ENCODE measurements at places on chromosomes 1 and 21.
A peak's percentile ranks its signal among the peaks of the same experiment; 100 is the strongest.

DNA sequence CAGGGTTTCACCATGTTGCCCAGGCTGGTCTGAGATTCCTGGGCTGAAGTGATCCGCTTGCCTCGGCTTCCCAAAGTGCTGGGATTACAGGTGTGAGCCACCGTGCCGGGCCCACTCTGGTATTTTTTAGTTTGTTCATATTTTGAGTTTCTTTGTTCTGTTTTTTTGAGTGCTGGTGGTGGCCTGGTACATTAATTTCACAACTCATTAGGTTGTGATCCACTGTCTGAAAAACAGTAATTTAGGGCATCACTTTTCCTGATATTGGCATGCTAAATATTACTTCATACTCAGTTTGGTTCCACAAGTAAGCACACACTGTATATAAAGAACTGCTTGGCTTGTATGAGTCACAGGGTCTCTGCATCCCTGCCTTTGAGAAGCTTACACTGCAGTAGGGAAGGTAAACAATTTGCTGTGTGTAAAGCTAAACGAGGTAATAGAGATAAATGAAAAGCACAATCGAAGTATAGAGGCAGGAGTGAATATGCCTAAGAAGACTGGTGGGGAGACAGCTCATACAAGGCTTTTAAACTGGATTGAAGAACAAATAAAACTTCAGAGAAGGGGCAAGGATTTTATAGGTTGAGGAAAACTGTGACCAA lies 7.7 kb downstream of the SNX27 start:
- peak; percentile 51 for DNase-seq

GRCh38 chr1:153717330-153717729 lies 10.5 kb upstream of the INTS3 start:
- DNase-seq, result no peak

DNA sequence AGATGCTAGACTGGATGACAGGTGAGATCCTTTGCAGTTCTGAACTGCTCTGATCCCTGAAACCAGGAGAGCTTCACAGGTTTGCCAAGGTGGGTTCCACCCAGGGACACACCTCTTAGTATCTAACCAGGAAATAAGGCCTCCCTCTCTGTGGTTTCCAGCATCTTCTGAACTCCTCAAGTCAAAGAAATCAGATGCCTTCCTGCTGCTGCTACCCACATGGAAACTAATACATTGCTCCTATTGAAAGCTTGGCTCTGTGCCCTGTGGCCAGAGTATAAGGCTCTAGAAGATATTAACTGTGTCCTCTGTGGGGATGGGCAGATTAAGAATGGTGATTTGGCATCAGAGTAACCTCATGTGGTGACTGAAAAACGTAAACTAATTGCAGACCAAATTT lies 75.0 kb upstream of the MRPS6 start:
- DNase-seq, result no peak

DNA sequence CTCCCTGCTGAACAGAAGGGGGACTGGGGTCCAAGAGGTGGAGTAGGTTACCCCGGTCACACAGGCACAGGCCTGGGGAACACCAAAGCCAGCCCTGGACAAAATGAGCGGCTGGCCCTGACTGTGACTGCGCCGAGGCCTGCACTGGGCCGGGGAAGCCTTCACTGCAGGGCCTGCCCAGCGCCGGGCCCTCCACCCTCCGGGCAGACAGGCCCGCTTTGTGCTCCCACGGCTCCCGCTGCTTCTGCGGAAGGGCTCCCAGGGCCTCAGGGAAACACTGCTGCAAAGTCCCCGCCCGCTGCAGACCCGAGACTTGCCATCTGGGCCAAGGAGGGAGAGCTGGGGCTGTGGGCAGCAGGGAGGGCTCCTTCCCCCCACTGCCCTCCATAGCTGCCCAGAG lies 35.3 kb downstream of the MEGF6 start:
- DNase-seq, result no peak

GRCh38 chr1:220889333-220889732 lies 10.1 kb downstream of the HLX start:
- DNase-seq, result no peak

DNA sequence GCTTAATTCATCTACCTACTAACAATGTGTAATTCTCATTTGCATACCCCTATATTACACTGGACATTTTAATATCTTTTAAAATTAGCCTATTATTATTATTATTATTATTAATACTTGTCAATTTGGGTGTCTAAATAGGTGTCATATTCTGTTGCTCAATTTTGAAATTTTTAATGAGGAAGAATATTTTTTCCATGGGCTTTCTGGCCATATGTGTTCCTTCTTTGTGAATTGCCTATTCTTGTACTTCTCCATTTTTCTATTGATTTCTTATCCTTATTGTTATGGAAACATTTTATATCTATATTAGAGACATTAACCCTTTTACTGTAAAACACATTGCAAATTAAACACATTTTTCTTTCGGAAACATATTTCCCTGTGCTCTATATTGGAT lies 6.4 kb upstream of the NIBAN1 start:
- no peak for DNase-seq

DNA sequence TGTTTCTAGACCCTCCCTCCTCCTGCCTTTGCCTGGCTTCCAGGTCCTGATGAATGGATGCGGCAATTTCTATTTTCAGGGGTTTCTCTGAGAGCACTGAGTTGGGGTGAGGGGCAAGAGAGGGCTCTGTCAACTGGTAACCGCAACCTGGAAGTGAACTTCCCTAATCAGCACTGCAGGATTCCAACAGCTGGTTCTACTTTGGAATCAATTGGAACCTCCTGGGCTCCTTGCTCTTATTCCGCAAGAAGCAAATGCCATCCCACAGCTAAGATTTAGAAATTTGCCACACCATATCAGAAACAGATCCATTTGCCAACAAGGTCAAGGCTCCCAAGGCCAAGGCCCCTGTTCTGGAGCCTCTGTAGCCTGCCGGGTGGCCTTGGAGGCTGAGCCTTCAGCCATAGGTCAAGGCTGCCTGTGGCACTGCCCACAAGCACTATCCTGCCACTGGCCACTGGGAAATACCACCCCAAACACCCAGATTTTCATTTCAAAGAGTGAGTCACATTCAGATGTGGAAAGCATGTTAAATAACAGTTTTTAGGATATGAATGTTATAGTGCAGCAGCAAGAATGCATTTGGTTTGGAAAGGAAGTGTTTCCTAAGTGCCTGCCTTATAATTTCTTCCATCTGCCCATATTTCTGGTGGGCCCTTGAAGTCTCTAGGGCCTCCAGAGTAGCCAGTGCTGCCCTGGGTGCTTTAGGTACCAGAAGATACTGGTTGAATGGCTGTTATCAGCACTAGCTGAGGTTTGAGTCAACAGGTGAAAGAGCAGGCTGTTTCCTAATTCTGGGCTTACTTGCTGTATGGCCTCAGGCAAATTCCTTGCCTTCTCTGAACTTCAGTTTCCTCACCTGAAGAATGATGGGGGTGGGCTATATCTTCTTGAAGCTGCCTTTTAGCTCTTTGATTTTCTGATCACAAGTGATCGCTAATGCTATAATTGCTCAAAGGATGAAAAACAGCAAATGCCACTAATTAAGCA lies 56.3 kb upstream of the JUN start:
- DNase-seq, result peak; percentile 47

- peak; percentile 98 for DNase-seq
Measured at GRCh38 chr1:219088778-219089557, 84.7 kb upstream of the LYPLAL1 start.

DNA sequence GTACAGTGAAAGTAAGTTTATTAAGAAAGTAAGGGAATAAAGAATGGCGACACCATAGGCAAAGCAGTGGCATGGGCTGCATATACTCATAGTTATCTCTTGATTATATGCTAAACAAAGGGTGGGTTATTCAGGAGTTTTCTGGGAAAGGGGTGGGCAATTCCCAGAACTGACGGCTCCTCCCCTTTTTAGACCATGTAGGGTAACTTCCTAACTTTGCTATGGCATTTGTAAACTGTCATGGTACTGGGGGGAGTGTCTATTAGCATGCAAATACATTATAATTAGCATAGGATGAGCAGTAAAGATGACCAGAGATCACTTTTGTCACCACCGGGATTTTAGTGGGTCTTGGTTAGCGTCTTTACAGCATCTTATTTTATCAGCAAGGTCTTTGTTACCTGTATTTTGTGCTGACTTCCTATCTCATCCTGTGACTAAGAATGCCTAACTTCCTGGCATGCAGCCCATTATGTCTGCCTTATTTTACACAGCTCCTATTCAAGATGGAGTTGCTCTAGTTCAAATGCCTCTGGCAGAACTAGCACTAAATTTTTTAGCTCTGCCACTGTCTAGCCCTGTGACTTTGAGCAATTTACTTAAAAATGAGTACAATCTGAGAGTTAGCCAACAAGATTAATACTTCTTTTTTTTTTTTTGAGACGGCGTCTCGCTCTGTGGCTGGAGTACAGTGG lies 110.3 kb upstream of the PALMD start:
- DNase-seq, result no peak

DNA sequence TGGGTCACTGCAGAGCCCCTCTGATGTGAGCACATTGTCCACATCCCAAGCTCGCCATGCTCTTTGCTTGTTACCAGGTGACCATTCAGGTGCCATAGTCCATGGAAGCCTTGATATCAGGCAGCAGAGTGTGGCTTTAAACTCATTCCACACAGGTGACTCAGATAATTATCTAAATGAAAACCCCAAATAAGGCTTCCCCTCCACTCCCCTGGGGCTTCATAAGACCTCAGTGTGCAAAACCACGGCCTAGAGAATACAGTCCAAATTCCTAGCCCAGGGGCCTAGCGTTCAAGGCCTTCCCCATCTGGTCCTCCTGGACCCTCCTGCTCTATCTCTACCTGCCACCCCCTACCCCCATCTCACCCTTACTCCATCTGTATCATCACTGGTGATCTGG lies 97.1 kb downstream of the ARHGEF10L start:
- peak; percentile 46 for DNase-seq

- no peak for DNase-seq
Measured at GRCh38 chr1:100349246-100349645, 3.1 kb upstream of the CDC14A start.

- DNase-seq, result no peak
Measured at GRCh38 chr1:32873484-32873883, 2.8 kb upstream of the FNDC5 start.

DNA sequence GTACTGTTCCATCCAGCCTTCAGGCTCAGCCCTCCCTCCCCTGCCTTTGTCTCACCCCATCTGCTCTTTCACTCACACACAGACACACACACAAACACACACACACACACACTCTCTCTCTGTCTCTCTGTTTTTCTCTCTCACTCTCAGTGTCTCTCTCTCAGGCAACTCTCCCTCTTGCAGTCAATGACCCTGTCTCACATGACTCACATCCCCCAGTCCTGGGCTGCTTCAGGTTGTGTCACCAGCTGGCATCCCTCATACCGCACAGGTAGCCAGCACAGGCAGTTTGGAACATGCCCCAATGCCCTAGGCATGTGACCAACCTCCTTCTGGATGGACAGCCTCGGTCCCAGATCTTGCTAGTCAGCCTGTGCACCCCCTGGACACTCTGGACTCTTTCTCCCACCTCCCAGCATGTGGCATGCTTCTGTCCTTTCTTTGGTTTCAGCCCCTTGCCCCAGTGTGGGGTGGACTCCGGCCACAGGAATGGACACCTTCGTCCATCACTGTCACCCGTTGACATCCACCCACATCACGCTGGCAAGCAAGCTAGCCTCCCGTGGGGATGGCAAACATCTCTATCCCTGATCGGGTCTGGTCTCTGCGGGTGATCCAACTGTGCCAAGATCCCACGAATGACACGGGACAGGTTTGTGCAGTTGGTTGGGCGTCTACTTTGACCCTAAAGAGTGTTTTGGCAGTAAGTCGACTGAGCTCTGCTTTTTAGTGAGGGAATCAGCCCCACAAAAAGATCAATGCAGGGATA lies 23.4 kb upstream of the FCGR2A start:
- DNase-seq, result no peak

- DNase-seq, result no peak
Measured at GRCh38 chr1:162138599-162139181, 69.2 kb downstream of the NOS1AP start.

DNA sequence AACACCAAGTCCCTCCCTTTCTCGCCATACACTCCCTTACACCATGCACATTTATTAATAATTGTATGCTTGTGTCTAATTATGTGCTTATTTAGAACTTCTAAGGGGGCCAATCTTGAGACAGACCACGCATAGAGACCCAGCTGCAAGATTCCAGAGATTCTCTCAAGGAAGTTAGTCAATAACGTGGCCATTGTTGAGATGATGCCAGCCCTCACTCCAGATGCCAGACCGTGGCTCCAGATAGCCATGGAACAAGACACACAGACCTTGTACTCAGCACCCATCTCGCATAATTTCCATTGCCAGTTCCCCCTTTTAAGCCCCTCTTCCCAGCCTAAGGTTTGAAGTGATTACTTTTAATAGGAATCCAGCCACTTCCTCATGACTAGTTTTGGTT lies 62.4 kb downstream of the DIRAS3 start:
- peak; percentile 52 for DNase-seq

- DNase-seq, result no peak
Measured at GRCh38 chr1:119651641-119652040, 3.6 kb upstream of the ZNF697 start.

DNA sequence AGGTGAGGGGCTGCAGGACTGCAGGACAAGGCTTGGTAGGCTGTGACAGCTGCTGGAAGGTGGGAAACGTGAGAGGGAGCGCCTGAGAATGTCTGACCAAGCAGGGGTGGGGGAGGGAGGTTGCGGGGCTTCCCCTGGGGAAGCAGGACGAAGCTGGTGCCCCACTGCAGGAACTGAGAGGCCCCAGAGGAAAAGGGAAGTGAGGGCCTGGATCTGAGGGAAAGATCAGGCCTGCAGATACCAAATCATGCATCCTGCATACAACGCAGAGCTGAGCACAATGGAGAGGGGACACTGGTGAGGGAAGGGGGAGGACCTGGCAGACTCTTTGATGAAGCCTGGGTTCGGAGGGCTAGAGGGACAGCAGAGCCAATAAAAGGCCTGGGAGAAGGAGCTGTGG lies 65.7 kb upstream of the BACE2 start:
- DNase-seq, result no peak

- DNase-seq, result no peak
Measured at GRCh38 chr1:9312168-9312720, 19.6 kb downstream of the SPSB1 start.

- DNase-seq, result peak; percentile 5
Measured at GRCh38 chr1:113178522-113178921, 105.5 kb downstream of the LRIG2 start.

- no peak for DNase-seq
Measured at GRCh38 chr1:101996825-101997465, at the start of gene OLFM3. TSS of gene OLFM3 (minus strand) at chr1:101996926.

GRCh38 chr21:35333831-35334618 lies 284.9 kb upstream of the RUNX1 start:
- no peak for DNase-seq

DNA sequence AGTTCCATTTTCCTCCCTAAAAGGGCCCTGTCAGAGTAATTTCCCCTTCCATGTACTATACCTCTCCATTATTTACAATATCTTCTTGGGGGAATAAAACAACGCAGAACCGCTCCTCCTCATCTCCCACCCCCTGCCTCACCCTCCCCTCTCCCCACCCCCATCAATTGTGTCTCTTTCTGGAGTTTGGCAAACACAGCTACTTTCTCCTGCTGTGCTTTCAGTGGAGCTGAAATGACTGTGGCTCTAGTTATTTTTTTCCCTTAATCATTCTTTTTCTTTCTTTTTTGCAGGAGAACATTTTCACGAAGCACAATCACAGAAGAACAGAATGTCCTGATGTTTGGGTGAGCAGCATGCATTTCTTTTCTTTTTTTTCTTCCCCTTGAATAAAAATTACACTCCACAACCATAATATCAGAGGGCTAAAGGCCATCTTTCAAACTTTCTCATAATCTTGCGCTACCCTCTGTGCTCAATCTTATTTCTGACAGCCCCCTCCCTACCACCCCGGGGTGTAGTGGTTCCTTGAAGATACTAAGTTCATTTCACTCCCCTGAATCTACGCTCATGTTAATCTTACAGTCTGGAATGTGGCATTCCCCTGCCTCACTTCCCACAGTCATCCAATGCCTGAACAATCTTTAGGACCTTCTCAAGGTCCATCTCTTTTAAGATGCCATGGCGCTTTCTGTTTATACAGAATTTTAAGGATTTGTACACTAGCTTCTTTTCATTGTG lies 8.8 kb upstream of the PLXNA2 start:
- no peak for DNase-seq

Measured in cardiac fibroblast (primary cell).